AG08396 (cell line): ENCODE measurements at places on chromosomes 5 and 9.

- no peak for DNase-seq
Observed at GRCh38 chr9:70635790-70636189, 221.3 kb upstream of the KLF9 start.

DNA sequence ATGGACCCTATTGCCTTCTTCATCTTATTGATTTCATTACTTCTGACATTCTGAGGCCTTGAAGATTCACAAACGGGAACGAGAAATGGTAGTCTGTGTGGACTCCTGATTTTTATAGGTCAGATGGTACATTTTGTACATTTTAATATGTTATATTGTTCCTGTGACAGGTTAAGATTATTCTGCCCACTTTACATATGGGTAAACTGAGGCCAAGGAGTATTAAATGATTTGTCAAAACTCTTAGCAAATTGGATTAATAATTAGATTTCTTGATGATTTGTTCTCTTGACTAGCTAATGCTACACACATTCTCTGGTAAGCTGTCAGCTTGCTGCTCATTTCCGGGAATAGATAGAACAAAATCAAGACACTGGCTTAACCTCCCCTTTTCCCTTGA, 1.9 kb downstream of the FAM53C start:
- DNase-seq: no peak

GRCh38 chr5:181243018-181243563, 615 bp downstream of the RACK1 start:
- no peak for DNase-seq

- DNase-seq: peak; percentile 72
Observed at GRCh38 chr5:38265546-38266179, 7.3 kb downstream of the EGFLAM start.

DNA sequence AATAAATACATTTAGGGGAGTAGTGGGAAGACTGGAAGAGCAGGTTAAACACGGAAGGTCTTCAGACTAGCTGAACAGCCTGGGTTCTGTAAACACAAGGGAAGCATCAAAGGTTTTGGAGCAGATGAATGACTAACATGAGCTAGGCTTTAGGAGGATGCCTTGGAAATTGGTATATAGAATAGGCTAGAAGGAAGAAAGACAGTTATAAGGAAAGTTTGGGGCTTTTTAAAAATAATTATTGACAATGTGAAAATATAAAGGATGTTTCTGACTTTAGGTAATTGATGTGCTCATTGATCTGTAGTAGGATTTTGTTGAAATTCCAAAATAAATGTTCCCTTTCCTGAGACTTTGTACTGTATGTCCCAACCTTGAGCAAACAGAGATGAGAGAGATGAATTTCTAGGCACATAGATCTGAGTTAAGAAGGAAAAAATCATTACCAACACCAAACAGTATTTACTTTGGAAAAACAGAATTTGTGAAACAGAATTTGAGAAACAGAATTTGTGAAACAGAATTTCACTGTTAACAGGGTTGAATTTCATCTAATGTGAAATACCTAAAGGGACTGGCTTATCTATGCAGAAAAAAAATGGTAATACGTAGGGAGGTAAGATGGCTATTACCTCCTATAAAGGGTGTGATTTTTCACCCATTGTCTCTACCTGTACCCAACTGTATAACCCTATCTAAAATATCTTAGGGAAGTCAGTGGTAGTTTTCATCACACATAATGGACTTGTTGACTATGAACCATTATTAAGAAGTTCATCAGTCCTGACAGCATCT, 28.8 kb downstream of the SKP2 start:
- no peak for DNase-seq

DNA sequence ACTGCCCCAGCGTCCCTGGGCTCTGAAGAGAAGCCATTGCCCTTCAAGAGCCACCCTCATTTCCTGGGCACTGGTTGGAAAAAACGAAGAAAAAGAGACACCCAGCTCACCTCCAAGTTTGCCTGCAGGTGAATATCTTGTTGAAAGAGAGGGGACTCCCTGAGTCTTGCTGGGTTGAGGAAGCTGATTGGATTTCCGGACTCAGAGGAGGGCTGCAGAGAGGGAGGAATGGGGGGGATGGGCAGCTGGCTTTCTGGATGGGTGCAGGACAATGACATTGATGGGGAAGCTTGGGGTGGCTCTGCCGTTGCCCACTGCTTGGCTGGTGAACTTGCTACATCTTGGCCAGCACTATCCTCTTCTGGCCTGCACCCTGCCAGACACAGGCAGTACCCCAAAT, 31.0 kb upstream of the IER5L start:
- no peak for DNase-seq

- peak; percentile 44 for DNase-seq
Observed at GRCh38 chr9:37904445-37905130, 661 bp upstream of the SLC25A51 start.

GRCh38 chr5:66417781-66418180, 178.4 kb upstream of the MAST4 start:
- DNase-seq: no peak

GRCh38 chr9:93415176-93415690, 36.3 kb upstream of the FAM120A start:
- DNase-seq: no peak

GRCh38 chr9:137618105-137619067, at the start of gene EHMT1:
TSS of gene EHMT1 (plus strand) at chr9:137619005. CDS start at chr9:137619029, 24 bp downstream.
- DNase-seq: peak; percentile 100

DNA sequence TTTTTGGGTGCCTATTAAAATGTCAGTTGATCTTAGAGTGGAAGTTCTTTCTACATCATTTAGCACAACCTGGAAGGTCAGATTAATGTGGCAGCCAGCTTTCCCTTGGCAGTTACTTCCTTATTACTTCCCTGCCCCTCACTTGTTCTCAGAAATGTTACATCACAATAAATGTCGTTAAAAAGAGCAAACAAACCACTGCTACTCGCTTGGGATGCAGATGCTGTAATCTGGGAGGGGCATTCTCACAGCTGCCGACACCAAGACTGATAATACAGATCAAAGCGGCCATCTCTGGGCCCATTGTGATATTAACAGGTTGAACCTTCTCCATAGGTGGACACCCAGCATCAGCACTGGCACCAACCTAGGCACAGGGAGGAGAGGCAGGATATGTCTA, 29.3 kb downstream of the PLAC8L1 start:
- DNase-seq: no peak

- no peak for DNase-seq
Observed at GRCh38 chr5:8188874-8189565, 320.1 kb downstream of the MTRR start.

GRCh38 chr5:172371684-172372083, 82.6 kb downstream of the SH3PXD2B start:
- no peak for DNase-seq

DNA sequence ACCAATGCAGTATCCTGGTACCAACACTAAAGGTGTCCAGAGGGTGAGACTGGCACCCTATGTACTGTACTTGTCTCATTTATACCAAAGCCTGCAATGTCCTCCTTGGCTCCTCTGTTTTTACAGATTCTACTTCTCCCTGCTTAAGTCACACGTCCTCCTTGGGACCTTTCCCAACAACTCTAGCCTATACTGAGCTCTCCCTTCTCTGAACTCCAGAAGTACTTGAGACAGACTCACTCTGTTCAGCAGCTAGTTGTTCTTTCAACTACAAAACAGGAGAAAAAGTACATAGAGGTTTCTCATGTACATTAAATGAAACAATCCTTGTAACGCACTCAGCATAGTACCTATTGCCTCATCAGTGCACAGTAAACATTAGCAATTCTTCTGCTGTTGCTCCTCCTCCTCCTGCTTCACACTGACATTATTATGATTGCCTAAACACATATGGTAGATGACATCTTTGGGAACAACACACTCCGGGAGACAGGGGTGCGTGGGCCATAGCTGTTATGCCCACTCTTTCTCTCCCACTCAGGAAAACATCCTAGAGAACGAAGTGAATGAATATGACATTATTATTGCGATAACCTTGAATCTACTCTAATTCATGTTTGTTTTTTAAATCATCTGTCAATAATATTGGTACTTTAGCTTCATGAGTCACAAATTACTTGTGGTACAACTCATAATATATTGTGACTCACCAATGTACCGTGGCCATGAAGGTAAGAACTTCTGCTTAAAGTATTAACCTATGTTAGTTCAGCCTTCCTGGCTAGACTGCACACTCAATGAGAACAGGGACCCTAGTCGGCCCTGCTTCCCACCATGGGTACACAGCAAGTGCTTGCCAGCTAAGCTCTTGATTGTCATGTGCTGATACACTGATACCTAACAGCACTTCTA, 180.3 kb upstream of the ADRA1B start:
- DNase-seq: no peak

DNA sequence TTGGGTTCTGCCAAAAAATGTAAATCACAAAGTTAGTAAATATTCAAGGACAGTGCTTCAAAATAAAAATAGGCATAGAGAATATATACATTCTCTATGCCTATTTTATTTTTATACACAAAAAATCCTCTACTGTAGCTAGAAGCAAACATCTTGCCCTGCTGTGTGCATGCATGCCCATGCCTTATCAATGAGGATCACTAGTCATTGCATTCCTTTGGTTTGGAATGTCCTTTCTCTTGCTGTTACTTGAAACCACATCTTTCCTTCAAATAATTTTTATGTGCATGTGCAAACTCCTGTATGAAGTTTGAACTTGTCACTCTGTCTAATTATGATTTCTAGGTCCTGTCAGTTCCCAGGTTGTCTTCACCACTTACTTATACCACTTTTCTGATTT, 278.9 kb upstream of the IZUMO3 start:
- DNase-seq: no peak

- DNase-seq: no peak
Observed at GRCh38 chr9:69218166-69218565, 44.1 kb downstream of the TJP2 start.

DNA sequence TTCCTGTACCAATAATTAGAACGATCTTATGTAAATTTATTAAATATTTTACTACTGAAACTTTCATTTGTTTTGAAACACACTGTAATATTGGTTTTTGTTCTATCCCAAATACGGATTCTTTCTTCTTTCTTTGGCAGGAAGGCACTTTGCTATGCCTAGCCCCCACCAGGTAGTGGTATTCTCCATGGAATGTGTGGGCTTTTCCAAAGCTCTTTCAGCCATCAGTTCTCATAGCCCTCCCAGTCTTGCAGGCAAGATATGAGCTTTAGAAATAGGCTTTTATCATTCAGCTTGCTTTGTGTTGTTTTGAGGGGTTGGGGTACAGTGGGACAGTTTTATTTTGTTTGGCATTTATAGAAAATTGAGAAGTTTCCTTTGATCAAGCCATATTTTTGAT, 107.5 kb downstream of the DMXL1 start:
- no peak for DNase-seq

DNA sequence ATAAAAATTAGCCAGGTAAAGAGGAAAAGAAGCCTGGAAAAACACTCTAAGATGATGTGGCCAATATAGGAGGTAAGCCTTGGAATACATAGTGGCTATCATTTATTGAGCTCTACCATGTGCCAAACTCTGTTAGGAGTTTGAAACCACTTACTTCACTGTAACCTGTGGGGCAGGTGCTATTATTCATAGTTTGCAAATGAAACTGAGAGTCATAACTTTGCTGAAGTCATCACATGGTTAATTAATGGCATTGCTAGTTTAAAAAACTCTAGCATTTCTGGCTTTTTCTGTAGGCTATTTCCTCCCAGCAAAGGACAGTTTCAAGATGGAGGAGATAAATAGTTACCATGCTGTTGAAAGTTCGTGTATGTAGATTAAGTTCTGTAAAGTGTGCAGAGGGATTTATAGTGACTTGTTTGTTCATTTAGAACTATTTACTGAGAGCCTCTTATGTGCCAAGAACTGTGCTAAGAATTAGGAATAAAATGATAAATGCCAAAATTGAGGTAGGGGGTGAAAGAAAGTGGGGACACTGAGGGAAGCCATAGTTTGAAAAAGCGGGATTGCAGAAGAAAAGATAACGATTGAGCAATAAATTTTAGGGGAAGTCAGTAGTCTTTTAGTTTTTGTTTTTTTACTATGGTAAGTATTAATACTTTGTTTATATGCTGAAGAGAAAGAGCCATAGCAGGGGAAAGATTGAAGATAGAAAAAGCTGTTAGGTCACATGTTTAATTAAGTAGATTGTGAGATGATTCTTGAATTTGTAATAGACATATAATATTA, 57.2 kb downstream of the WDR70 start:
- DNase-seq: no peak

GRCh38 chr9:108056084-108056804, 566.7 kb upstream of the KLF4 start:
- no peak for DNase-seq

DNA sequence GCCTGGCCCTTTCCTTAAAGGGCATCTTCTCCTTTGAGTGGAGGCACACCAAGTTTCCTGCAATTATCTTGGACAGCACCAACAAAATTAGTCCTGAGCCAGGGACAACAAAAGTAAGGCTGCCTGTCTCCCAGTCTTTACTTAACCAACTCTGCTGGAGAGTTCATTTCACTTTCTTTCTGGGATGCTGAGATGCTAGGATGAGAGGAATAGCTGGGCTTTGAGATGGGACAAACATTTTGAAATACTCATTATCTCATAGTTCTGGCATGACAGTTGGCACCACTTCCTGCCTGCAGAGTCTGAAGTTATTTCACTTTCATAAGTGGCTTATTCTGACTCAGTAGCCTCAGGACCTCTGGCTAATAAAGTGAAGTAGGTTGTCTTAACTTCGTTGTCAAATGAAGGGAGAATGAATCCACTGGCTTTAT, 157.0 kb downstream of the C9orf152 start:
- DNase-seq: peak; percentile 73

DNA sequence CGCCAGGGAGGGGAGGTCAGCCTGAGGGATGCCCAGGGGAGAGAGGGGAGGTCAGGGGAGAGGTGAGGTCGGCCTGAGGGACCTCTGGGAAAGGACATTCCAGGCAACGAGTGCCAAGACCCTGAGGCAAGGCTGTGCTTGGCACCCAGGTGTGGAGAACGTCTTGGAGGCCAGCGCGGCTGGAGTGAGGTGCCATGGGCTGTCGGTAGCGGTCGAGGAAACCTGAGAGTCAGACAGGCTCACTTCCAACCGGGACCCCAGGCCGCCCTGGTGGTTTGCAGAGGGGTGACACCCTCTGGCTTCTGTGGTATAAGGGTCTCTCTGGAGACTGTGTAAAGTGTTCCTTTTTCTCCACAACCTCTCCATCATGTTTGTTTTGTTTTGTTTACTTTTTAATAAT, 82.9 kb downstream of the CACNA1B start:
- DNase-seq: no peak

DNA sequence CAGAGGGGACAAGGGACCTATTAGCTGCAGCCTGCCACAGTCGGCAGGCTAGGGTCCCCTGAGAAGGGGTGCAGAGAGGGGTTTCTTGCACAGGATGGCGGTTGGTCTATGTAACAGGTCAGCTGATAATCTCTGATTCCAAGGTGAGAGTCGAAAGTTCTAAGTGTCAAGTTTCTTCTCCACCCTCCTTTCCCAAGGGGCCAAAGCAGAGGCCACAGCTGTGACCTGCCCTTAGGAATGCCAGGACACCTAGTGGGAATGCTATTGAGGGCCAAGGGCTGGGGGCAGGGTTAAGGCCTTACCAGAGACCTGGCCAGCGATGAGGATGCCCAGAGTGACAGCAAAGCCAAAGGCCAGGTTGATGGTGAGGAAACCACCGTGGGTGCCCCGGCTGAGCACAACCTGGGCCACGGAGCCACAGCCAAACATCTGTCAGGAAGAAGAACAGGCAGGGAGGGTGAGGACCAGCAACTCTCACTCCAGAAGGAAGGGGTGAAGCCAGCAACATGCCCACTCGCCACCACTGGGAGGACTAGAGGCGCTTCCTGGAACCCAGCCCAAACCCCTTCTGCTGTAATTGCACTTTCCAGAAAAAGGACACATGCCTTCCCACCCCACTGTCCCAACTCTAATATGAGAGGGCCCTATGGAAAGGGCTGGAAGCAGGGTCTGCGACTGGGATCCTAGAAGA, 3.8 kb downstream of the AQP3 start:
- DNase-seq: no peak

- no peak for DNase-seq
Observed at GRCh38 chr5:52491071-52491787, 296.5 kb upstream of the ITGA1 start.
